Stomach (tissue), 19 donors: ENCODE measurements at places on chromosomes 5 and 9. TPM values are rescaled to one million over a fixed set of nuclear protein-coding genes. Genes with fewer than 3 reads are reported as not detected.

- no peak for DNase-seq
Measured at GRCh38 chr9:87337335-87338087, 160.2 kb upstream of the DAPK1 start.

DNA sequence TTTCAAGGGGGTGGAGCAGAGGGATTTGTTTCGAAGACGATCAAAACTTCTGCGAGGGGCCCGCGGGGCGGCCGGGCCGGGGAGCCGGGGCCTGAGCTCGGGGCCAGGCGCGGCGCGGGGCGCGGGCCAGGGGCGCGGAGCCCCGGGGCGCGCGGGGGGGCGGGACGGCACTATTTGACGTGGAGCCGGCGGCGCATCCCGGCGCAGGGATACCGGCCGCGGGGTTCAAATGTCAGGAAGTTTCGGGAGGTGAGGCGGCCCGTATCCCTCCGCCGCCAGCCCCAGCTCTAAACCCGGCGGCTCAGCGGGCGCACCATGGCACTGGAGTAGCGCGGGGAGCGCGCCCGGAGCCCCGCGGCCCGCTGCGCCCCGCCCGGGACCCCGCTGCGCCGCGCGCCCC lies at the start of gene LMX1B:
LMX1B (plus strand) TSS at position 278 of the 400 bp plus-strand sequence. CDS start 522 bp downstream, outside the sequence.
- DNase-seq: no peak

GRCh38 chr5:169527863-169528262 lies 55.7 kb upstream of the SPDL1 start:
- no peak for DNase-seq

- no peak for DNase-seq
Measured at GRCh38 chr9:17003576-17004240, 131.1 kb upstream of the CNTLN start.

Gene PCDHAC2
- 4.2 TPM for total RNA-seq

- no peak for DNase-seq
Measured at GRCh38 chr9:89596937-89597555, 7.8 kb upstream of the GADD45G start.

DNA sequence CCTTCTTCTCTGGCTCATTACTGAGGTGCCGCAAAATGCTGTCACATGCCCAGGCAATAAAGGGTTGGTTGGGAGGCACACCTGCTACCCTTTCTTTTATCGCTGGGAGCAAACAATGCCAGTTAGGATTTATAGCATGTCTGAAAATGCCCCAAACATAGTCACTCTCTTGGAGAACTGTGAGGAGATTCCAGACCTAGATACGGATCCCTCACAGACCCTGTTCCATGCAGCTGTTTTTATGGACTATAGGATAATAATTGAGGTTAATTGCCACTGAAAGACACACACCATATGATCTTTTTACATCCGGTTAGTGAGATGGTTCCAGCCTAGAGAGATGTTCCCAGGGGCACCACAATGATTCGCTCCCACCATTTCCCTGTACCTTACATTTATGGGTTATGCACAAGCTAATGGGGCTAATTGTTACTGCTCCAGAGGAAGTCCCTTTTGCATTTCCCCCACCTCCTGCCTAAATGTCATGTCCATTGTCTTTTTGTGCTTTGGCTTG lies 318.1 kb downstream of the PIK3R1 start:
- peak; percentile 28 for DNase-seq

Gene SPATA31A3
- total RNA-seq: not detected

DNA sequence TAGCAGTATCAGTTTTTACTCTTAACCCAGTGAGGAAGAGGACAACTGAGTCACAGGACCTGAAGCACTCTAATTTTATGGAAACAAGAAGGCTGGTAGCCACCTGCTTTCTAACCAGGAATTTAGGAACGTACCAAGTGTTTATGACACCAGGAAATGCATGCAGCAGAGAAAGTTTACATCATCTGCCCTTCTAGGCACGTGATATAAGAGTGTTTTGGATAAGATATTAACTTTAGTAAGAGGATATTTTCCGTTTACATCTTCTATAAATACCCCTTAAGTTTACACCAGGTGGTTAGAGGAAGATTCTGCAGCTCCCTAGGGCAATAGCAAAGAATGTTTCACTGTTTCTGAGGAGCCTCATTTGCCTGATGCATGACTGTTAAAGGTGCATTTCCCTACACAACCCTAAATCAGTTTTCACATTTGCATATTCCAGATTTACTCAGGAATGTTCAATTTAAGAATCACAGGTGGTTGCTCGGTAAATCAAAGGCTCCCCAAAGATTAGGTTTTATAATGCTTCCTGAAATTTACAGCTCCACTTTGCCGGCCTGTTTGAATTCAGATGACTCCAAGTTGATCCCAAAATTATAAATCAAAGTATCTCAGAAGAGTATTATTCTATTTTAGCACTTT lies 1.8 kb downstream of the TSC1 start:
- DNase-seq: no peak

DNA sequence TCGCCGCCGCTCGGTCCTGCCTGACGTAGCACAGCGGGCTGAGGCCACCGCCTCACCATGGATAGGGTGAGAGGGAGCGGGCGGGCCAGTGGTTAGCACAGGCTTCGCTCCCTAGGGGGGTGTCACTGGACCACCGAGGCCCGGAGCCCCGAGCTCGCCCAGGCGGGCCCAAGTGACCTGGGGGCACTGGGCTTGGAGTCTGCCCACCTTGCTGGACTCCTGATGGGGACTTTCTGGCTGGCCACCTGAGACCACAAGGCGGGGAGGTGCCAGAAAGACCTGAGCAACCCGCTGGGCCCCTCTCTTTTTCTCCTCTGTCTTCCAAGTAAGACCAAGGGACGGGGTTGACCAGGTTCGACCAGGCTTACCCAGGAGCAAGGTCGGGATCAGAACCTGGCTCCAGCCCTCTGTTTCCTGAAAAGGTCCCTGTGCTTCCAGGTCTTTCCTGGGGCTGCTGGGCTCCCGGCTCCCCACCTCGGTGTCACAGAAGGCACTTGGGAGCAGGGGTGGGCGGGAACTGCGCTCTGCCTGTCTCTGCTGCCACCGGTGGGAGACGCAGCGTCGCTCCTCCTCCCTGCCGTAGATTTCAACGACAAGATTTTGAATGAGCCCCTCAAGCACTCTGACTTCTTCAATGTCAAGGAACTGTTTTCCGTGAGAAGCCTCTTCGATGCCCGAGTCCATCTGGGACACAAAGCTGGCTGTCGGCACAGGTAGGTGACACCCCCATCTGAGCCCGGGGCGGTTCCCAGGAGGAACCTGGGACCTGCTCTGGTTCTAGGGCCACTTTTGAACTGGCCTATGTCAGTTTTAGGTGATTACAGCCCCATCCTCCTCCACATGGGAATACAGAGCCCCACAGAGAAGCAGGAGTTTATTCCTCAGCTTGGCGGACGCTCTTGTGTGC lies 1.0 kb downstream of the MRPS2 start:
- peak; percentile 59 for DNase-seq

- no peak for DNase-seq
Measured at GRCh38 chr5:156942064-156942463, 21.0 kb downstream of the TIMD4 start.

DNA sequence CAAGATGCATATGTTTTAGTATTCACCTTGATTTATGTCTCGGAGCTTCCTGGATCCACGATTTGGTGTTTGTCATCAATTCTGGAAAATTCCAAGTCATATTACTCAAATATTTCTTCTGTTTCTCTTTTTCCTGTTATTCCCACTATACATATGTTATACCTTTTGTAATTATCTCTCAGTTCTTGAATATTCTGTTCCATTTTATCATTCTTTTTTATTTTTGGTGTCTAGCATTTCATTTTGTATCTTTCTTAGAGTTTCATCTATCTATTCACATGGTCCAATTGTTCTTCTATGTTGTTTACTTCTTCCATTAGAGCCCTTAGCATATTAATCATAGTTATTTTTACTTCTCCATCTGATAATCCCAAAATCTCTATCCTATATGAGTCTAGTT lies 637.8 kb upstream of the GRAMD2B start:
- no peak for DNase-seq

Gene OBP2B
- not detected for total RNA-seq

DNA sequence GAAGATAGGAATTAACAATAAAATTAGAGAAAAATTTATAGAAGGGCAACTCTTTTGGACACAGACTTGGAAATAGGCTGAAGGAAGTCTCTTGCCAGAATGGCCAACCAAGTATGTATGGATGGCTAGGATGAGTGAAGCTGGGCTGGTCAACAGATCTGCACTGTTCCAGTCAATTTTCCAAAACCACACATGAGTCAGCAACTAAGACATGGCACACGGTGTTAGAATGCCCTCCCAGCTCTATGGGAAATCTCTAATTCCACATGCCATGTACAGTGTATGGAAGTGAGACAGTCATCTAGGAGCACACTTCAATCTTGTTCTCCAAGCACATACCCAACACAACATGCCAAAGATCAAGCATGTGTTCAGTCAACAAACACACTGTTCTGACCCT lies 129.6 kb downstream of the GLIS3 start:
- no peak for DNase-seq

Gene TRIM14
- total RNA-seq: 79.9 TPM

DNA sequence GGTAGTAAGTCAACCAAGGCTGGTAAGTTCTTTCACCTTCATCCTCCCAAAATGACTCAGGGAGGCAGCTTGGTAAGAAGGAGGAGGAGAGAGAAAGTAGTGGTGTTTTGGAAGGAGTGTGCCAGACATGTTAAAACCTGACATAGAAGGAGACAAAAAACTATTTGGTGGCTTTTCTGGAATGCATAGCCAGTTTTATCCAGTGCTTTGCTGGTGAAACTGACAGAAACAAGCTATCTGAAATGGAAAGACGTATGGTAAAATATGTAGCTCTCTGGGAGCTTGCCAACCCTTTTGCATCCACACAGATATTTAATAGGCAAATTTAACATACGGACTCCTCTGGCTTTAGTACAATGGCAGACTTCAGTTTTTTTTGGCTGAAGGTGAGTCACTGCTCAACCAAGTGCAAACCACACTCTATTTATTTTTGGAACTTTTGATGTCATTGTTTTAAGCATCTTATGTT lies 45.4 kb downstream of the RAB14 start:
- DNase-seq: no peak

GRCh38 chr9:136826188-136826541 lies 16.1 kb upstream of the AJM1 start:
- DNase-seq: no peak

Gene ADCY2
- 0.29 TPM for total RNA-seq

DNA sequence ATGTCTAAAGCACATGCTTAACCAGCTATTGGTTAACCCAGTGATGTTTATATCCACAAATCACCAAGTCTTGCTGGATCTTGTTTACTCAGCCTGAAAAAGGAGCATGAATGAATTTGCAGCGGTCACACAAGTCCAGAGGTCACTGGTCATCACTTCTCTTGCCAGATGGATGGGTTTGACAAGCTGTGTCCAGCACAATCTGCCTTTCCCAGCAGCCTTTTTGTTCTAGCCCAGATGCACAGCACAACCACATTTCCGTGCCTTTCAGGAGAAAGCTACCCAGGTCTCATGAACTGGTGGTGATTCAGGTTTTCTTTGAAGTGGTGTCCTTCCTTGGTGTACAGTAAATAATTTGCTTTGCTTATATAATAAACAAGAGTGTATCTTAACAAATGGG lies 32.1 kb downstream of the TMEM252 start:
- DNase-seq: no peak

DNA sequence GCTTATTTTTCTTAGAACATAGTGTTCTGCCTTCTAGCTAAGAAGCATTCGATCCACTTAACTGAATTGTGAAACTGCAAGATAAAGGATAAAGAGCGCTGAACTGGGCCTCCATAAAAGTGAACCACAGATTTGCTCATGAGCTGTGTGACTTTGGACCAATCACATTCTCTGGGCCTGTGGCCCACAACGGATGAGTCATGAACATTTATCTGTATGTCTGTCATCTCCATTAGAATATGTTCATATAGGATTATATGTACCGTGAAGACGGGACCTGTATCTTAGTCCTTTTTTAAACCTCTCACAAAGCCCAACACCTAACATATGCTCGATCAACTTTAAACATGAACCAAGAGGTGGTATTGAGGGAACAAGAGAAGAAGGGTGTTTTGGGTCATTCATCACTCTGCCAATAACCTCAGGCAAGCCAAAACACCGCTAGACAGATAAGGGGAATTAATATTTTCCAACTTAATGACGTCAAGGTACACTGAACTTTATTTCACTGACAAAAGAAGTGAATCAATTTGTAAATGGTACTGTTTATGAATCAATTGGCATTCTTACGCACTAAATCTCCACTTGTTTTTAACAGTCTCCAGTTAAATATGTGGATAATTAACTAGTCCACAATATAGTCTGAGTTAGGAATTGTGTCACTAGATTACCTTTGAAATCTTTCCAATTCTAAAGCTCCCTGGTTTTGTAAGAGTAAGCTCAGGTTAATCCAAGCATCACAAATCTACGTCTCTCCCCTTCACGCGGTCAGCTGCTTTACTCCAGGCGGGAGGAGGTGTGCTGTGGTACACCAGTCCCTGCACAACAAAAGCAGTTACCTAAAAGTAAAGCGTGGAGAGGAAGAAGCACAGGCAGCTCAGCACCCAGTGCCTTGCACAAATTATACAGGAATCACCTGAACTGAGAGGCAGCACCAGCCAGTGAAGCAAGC lies 1.6 kb downstream of the TMEM245 start:
- no peak for DNase-seq

DNA sequence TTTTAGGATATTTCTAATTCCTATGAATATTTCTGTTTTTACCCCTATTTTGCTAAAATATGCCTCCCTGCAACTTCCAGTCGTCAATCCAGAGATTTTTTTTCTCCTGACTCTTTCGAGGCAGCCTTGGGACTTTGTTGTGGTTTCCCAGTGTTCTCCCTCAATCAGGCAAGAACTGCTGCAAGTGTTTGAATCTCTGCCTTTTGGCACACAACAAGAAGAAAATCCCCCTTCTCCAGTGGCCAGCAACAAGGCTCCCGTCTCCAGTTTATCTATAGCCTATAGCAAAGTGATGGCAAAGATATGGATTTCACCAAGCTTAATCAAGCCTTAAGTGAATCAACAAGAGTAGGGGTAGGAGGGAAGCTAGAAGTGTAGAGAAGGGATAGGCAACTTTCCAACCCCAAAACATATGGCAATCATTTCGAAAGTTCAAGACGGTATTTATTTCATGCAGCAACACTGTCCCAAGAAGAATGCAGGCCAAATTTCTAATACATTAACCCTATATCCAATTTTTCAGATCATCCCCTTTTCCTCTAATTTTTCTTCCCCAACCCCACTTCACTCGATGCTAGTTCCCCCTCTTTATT lies 37.7 kb upstream of the PAPPA start:
- DNase-seq: peak; percentile 43

DNA sequence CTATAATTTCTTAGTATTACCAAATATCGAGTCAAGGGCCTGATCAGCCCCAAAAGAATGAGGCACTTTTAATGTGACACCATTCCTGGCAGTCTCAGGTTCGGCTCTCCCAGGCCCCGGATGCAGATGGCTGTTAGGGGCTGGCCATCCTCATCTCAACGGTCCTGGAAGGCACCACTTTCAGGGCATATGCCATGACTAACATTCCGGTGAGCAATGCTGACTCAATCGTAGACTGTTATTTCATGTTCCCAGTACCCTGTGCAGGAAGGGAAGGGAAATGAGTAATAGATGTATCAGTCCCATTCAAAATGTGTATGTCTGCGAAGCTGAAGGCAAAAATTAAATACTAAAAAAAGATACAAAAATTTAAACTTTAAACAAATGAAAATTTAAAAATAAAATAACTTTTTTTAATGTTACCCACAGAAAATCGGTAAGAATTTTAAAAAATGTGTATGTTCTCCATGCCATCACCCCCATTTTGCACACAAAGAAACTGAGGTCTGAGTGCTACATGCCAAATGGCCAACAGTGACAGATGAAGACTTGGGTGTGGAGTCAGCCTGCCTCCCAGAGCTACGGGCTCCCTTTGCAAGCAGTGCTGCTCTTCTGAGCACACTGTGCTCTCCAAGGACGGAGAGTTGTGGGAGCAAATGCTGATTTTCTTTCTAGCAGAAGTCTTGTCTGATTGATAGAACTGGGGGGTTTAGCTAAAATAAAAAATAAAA lies 79.0 kb downstream of the GLDC start:
- DNase-seq: no peak
